ENCODE measurements at places on chromosomes 2 and 18.
A peak's percentile ranks its signal among the peaks of the same experiment; 100 is the strongest.

GRCh38 chr2:14297906-14298305 is 334.6 kb upstream of the LRATD1 start:
- no peak for DNase-seq

GRCh38 chr2:163348857-163349380 is 386.9 kb downstream of the FIGN start:
- peak; percentile 56 for DNase-seq

- DNase-seq, result no peak
Observed at GRCh38 chr18:69843015-69843414, 104.7 kb downstream of the CD226 start.

GRCh38 chr2:20622731-20623130 is 28.2 kb downstream of the HS1BP3 start:
- peak; percentile 97 for DNase-seq

DNA sequence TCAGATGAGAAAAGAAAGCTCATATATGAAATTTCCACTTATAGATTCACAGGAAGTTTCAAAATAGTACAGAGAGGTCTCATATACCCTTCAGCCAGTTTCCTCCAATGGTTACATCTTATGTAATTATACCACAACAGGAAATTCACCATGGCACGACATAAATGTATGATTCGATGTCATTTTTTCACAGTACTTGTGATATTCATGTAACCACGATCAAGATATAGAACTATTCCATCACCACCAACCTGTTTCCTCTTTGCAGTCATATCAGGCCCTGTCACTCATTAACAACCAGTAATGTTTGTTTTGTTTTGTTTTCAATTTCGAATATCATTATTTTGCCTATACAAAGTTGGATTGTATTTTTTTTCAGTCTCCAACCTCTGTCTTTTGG is 314.3 kb upstream of the POU3F3 start:
- DNase-seq, result no peak

GRCh38 chr2:172826522-172826921 is 90.9 kb downstream of the RAPGEF4 start:
- no peak for DNase-seq

GRCh38 chr2:212157012-212157411 is 381.6 kb downstream of the ERBB4 start:
- no peak for DNase-seq

GRCh38 chr2:29009270-29009669 is 28.2 kb downstream of the TOGARAM2 start:
- DNase-seq, result no peak

- DNase-seq, result no peak
Observed at GRCh38 chr2:64479259-64480117, 25.5 kb downstream of the LGALSL start.

DNA sequence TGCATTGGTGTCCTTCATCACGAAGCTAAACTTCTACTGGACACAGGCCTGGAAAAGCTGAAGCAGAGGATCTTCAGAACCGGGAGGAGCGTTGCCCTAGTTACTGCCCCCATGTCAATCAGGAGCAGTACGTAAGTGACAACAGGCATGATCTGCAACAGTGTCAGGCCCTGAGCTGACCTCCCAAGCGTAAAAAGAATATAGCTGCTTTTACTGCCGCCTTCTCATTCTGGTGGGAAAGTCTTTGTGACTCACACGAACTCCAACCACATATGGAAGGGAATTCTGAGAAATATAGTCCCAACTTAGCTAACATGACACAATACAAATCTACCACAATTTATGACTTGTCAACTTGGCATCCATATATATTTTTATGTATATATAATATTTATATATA is 1007.7 kb upstream of the CDH2 start:
- no peak for DNase-seq

DNA sequence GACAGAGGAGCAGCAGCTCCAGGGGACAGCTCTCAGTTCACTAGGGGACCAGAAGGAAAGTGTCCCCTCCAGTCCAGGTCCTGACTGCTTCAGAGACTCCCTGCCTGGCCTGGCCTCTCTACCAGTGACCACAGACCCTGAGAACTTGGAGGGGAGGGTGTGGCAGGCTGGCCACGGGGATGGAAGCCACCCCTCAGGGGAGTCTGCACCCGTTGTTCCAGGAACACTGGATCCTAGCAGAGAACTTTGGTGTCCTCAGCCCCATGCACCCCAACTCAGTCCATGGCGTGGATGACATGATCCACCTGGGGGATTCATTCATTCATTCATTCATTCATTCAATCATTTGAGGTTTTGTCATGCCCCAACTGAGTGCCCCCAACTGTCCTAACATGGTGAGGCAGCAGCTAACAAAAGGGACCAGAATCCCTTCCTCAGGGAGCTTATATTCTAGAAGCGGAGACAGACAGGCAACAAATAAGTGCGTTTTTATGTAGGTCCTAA is 31.9 kb downstream of the MYO7B start:
- peak; percentile 31 for DNase-seq

GRCh38 chr2:106812383-106812782 is 73.6 kb downstream of the ST6GAL2 start:
- no peak for DNase-seq

- DNase-seq, result no peak
Observed at GRCh38 chr2:1620081-1620480, 124.2 kb downstream of the PXDN start.

Measured in adrenal gland (tissue), 19 donors.